Uterus (tissue), 4 donors: ENCODE measurements at places on chromosomes 7 and 10.

GRCh38 chr7:111164442-111164841 lies 73.5 kb downstream of the LRRN3 start:
- DNase-seq = no peak

DNA sequence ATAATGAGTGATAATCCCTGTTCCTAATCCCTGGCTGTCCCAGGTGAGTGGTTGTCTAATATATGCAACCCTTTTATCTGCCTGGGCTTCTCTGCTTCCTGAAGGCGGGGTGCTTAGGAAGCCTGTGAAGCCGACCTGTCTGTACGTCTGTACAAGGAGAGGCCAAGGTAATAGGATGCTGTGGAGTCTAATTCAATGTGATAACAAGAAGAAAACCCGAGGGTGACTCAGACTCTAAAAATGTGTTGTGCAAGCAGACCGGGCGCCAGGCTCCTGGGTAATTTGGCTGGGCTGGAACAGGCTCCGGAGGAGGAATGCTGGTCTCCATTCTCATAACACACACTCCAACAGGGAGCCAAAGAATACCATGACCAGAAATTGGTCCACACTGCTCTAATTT lies 43.6 kb downstream of the THNSL1 start:
- DNase-seq = peak; percentile 42

DNA sequence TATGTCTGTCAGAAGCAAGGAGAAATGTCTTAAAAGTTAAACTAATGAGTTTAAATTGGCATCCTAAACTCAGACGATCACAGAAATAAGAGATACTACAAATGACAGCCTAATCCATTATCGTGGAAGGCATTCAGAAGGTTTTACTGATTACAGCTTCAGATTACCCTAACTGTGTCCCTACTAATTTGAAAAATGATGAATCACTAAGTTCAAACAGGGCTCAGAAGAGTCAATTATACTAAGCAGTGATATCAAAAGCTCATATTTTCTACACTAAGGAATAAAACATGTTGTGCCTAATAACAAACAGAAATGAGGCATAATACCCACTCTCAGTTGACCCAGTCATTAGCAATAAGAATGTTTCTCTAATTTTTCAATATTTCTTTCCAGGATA lies 152.0 kb upstream of the NRBF2 start:
- no peak for DNase-seq

GRCh38 chr7:2811476-2812113 lies 32.5 kb downstream of the GNA12 start:
- peak; percentile 52 for DNase-seq

GRCh38 chr10:110746254-110746826 lies 102.2 kb downstream of the RBM20 start:
- DNase-seq = peak; percentile 67

DNA sequence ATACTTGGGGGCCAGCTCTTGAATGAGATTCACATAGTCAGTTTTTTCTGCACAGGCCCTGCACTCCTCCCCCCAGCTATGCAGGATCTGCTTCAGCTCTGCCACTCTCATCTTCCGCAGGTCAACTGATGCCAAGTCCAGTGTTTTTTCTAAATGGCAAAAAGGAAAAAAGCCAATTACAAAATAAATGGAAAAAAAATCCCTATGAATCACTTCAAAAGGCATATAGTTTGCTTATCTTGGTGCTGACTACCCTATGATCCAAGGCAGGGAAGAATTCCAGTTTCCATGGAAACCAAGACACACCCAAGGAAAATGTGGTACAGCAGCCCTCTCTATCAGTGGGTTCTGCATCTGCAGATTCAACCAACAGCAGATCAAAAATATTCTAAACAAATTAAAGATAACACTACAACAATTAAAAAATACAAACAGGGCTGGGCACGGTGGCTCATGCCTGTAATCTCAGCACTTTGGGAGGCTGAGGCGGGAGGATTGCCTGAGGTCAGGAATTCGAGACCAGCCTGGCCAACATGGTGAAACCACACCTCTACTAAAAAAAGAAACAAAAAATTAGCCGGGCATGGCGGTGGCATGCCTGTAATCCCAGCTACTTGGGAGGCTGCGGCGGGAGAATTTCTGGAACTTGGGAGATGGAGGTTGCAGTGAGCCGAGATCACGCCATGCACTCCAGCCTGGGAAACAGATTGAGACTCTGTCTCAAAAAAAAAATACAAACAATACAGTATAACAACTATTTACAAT lies 17.6 kb downstream of the CDNF start:
- DNase-seq = no peak

GRCh38 chr7:2542011-2542915 lies 13.1 kb downstream of the BRAT1 start:
- no peak for DNase-seq

- no peak for DNase-seq
These were observed 75.9 kb downstream of the SH2D4B start for GRCh38 chr10:80613466-80614170.

DNA sequence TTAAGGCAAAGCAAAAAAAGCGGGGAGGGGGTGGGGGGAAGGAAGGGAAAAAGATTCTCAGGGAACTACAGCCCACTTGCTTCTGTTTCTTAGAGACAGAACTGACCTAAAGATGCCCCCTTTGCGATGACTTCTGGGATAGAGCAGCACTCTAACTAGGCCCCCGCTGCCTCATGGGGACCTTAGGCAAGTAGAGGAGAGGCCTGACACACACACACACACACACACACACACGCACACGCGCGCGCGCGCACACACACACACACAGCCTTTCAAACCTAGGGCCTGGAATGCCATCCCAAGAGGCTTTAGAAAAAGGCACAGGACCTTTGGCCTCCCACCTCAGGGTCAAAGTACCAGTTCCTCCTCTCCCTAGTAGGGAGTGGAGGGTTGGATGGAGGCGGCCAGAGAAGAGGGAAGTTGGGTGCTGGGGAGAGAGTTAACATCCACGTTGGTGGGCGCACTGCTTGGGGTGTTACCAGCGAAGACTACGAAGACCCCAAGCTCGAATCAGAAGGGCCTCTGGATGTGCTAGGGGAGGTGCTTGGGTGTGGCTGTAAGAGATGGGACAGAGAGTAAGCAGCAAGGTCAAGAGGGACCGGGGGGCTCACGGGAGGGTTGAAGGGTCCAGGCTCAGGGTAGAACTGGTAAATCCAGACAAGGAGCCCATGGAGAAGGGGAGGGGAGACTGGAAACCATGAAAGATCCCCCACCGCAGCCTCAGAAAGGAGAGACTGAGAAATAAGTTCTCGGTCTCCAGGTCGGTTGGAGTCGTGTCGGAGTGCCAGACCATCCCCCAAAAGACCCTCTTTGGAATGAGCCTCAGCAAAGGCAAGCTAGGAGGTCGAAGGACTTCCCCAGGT lies 1.2 kb upstream of the COL1A2 start:
- peak; percentile 42 for DNase-seq

DNA sequence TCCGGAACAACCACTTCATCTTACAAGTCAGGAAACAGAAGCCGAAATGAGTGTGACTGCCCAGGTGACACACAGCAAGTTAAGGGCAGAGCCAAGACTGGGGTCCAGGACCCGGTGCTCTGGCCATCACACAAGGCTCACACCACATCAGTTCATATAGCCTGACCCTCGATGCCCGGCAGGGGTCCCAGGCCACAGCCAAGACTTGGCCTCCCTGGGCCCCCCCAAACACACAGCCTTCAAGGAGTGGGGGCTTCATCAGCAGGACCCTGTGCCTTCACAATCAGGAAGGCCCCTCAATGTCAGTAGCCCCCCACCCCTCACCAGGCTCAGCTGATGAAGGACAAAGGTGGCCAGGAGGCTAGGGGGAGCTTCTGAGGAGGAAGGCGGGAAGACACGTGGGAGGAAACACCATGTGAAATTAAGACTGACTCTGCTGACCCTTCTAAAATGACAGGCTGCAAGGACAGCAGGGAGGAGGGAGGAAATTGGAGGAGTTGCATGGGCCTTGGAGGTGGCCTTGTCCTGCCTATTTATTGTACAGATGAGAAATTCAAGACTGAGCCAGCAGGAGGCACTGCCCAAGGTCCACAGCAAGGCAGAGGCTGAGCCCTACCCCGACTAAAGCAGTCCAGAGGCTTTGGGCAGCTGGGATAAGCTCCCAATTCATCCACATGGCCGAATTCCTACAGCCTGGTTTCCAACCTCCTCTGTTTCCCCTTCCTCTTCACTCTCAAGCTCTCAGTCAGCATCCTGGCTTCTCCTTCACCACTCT lies 216.1 kb upstream of the ZMIZ1 start:
- DNase-seq = no peak

DNA sequence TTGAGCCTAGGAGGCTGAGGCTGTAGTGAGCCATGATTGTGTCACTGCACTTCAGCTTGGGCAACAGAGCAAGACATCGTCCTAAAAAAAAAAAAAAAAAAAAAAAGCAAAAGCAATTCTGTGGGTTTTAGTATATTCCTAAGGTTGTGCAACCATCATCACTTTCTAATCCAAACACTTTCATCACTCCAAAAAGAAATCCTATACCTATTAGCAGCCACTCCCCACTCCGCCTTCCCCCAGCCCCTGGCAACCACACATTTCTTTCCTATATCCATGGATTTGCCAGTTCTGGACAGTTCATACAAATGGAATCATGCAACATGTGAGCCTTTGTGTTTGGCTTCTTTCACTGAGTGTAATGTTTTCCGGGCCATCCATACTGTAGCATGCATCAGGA lies 20.4 kb downstream of the ZAN start:
- DNase-seq = no peak

DNA sequence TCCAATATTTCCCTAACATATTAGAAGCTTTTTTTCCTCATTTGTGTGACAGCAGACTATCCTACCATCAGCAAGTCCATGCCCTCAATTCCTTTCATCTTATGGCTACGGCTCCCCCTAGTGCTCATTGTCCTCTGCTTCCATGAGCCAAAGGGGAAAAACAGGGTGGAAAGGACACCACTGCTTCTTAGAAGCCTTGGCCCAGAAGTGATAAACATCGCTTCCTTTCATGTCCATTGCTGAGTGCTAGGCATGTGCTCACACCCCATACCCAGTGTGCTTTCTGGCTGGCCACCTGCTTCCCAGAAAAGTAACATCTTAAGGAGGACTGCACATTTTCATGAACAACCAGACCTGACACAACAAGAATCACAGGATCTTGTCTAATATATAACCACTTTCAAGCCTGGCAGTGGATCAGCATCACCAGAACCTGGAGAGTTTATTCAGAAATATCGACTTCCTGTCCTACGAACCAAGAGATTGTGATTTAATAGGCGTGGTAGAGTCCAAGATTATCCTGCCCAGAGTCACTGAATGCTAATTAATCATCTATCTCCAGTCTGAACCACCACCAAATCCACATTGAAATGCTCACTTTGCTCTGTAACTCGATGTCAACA lies 650.5 kb upstream of the SORCS1 start:
- DNase-seq = peak; percentile 14

GRCh38 chr7:80640846-80641245 lies 2.4 kb downstream of the CD36 start:
- no peak for DNase-seq

DNA sequence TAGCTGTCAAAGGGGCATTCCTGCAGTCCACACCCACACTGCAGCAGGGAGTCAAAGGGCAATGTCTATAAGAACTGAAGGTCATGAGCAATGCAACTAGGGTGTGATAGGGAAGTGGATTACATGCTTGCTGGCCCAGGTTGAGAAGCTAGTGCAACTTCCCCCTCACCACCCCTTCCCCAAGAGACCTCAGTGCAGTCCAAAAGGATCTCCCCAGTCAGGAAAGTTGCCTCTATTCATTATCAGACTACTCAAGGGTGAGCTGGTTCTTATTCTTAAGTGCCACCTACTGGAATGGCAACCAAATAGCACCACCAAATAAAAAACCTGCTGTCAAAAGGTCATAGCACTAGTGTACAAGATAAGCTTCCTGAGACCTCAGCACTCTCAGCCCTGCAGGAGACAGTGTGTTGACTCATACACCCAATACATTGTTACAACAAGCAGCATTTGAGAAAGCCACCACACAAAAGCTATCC lies 28.2 kb downstream of the MTERF1 start:
- no peak for DNase-seq

GRCh38 chr7:90605055-90605454 lies 8.9 kb downstream of the CDK14 start:
- no peak for DNase-seq

- no peak for DNase-seq
These were observed 121.2 kb downstream of the WDFY4 start for GRCh38 chr10:48805848-48806247.

- DNase-seq = no peak
These were observed 11.7 kb downstream of the ATP6V1F start for GRCh38 chr7:128874140-128875031.

- DNase-seq = no peak
These were observed 621 bp upstream of the FAM133B start for GRCh38 chr7:92590711-92591310.

DNA sequence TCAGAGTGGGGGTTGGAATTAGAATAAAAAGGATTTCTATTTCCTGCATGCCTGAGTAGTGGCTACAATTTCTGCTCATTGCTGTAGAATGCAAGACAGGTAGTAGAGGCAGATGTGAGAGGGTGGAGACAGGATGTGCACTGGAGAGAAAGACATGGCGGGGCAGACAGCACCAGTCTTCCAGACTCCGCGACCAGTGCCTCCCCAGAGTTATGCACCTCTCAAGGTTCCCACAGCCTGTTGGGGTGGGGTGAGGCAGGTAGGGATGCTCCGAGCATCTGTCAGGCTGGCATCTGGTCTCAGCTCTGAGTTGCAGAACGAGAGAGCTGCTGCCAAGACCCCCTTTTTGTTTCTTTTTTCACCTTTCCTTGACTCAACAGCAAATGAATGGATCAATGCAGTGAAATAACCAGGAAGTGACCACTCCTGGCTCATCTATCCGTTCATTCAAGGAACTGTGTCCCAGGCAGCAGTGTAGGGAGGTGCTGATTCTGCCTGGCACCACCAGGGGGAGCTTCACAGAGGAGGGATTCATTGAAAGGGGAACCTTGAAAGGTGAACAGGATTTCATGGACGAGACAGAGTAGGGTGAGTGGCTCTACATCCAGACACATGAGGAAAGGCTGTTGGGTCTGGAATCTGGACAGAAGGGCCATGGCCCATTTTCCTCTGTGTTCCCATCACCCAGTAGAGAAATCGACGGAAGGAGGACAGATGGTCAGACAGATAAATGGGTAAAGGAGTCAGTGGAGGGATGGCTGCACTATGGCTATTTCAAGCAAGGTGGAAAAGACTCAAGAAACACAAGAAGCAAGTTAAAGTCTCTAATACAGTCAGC lies 17.2 kb upstream of the SLC18A3 start:
- DNase-seq = no peak

- DNase-seq = no peak
These were observed 200.6 kb downstream of the PTEN start for GRCh38 chr10:88063861-88064557.

GRCh38 chr7:90173127-90173844 lies 19.0 kb downstream of the STEAP1 start:
- DNase-seq = no peak

DNA sequence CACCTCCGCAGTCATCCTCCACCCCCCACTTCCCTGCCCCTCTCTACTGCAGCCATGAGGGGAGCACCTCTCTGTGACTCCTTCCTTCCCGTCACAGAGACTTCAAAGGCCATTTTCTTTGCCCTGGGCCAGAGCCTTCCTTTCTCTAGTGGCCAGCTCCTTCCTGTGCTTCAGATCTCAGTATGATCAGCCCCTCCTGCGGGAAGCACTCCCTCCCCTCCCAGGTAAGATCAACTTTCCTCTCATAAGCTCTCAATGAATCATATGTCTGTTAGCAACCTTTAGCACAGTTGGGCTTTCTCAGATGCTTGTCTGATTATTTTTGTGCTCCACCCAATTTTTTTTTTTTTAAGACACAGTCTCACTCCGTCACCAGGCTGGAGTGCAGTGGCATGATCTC lies 241.0 kb upstream of the PRSS1 start:
- DNase-seq = no peak

- DNase-seq = no peak
These were observed 173.3 kb downstream of the RAPGEF5 start for GRCh38 chr7:22183522-22184280.

GRCh38 chr7:101555269-101555920 lies 73.7 kb downstream of the MYL10 start:
- peak; percentile 2 for DNase-seq
